ENCODE measurements at places on chromosomes 6 and 20.

- DNase-seq = no peak
Measured at GRCh38 chr6:169048865-169049205, 204.8 kb downstream of the THBS2 start.

DNA sequence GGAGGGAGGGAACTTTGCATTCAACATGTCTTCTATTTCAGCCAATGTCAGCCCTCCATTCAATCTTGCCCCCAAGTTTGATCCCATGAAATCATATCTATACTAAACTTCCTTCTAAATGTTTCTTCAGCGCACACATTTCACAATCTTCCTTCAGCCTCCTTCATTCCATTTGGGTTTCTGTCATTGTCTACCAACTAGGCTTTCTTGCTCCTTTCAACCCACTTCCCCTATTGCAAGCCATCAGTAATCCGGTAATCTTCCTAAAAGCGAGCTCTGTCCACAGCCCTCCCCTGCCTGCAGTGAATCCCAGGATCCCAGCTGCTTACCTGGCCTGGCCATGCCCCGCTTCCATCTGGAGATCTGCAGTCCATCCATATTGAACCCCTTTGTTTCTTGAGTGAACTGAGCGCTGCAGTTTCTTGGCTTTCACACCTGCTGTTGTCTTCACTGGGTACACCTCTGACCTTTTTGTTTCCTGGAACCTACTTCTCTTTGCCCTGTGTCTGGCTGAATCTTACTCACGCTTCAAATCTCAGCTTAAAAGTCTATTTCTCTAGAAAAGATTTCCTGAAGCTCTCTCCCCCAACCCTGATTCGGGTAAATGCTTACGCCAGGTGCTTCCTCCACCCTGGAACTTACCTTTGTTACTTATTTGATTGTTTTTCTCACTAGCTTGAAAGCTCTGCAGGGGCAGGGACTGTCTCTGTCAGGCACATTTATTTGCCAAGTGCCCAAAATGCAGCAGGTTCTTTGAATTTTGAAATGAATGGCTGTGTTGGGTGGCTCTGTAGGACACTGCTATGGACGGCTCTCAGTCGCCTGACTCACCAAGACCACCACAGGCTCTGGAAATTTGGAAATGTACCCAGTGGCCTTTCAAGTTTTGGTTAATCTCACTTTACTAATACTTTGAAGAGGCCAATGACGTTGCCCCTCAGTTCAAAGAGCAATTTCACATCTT is 50.3 kb downstream of the ADTRP start:
- no peak for DNase-seq

DNA sequence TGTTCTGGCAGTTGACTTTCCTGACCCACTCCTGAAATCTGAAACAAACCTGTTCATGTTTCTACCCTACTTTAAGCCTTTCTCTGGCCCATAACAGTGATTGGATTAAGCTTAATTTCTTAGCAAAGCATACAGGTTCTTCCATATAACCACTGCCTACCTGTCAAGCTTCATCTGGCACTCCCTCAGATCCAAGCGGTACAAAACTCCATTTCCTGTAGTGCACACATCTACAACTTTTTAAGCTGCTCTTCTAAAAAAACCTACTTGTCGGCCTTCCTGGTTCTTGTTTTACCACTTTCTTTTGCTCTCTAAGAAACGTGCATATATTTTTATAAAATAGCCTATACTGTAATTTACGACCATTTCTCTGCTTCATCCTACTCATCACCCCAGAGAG is 916 bp upstream of the PPP1R11 start:
- no peak for DNase-seq

- DNase-seq = no peak
Measured at GRCh38 chr6:105972440-105972839, 113.7 kb upstream of the PRDM1 start.

DNA sequence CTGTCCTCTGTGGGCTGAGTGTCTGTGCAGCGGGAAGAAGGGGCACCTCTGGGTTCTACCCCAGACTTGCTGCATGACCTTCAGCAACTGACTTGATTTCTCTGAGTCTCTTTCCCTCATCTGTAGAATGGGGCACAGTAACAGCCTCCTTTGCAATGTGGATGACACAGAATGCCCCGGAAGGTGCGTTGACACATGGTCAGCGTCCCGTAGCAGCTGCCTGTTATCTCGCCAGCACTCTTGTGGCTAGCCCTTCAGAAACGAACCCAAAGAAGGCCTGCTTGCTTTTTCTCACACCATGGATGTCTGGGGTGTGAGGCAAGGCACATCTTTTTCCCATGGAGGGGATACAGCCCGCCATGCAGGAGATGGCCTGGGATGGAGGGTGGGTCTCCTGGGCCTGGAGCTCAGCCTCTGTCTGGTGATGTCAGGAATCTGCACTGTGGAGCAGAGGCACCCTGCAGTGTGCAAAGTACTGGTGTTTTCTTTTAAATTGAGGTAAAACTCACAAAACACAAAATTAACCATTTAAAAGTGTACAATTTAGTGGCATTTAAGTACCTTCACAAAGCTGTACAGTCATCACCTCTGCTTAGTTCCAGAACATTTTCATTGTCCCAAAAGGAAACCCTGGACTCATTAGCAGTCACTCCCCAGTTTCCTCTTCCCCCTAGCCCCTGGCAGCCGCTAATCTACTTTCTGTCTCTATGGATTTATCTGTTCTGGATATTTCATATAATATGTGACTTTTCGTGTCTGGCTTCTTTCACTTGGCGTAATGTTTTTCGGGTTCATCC is 59.8 kb upstream of the FAM83D start:
- DNase-seq = no peak

DNA sequence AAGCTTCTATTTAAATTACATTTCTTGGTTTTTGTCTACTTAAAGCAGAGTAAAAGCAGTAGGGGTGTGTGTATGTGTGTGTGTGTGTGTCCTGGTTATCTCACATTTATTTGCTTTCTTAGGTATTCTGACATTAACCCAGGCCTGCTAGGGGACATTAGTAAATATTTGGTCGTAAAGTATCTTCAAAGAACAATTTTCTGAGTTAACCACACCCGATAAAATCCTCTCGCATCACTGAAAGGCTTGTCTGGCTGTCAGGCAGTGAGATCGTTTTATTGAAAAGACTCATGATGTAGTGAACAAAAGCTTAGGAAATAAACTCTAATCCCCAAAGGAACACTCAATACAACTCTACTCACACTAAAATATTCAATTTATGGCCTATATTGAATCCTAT is 77.9 kb downstream of the ZNF217 start:
- DNase-seq = no peak

- no peak for DNase-seq
Measured at GRCh38 chr20:63708301-63709148, 686 bp downstream of the ZGPAT start.

DNA sequence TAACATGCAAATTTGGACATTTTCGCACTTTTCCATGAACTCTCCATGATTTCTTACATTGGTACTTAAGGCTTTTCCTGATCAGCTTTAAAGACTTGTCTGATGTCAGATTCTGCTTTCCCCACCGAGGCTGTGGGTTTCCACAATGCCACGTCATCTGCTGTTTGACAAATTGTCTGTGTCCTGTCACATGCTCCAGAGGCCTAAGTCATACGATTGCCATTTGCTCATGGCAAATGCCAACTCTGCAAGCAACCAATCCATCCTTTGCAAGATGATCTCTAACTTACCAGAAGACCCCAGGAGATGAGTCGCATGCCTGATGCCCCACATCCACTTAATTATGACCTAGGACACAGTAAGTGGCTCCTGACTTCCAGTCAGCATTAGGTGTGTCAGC is 556.5 kb downstream of the BMP2 start:
- DNase-seq = no peak

DNA sequence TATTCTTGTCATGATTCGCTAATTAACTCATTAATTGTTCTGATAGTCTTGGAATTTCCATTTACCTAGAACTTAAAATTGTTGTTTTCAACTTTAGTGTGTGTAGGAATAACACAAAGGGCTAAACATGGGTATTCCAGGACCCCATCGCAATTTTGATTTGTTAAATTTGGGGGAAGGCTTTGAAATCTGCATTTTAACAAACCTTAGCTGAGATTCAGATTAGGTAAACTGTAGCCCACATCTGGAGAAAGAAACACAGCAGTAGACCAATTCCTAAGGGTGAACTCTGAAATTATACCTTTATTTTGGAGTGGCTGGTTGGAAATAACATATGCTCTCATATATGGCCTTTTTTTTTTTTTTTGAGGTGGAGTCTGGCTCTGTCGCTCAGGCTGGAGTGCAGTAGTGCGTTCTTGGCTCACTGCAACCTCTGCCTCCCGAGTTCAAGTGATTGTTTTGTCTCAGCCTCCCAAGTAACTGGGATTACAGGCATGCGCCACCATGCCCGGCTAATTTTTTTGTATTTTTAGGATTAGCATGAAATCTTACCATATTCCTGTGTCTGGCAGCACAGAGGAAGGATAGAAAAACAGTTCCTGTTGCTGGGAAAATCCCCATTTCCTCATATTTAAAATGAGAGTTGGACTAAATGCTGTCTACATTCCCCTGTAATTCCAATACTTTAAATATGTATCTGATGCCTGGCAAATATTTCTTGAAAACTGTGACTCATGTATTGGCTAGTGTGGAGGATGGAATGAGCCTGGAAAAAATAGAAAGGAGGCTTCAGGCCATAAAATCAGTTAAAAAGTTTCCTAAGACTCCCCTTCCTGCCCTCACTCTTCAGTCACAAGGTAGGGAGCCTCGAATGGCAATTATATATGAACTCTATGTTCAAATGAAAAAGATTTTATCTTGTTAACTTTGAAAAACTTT is 96.7 kb upstream of the FAM184A start:
- no peak for DNase-seq

DNA sequence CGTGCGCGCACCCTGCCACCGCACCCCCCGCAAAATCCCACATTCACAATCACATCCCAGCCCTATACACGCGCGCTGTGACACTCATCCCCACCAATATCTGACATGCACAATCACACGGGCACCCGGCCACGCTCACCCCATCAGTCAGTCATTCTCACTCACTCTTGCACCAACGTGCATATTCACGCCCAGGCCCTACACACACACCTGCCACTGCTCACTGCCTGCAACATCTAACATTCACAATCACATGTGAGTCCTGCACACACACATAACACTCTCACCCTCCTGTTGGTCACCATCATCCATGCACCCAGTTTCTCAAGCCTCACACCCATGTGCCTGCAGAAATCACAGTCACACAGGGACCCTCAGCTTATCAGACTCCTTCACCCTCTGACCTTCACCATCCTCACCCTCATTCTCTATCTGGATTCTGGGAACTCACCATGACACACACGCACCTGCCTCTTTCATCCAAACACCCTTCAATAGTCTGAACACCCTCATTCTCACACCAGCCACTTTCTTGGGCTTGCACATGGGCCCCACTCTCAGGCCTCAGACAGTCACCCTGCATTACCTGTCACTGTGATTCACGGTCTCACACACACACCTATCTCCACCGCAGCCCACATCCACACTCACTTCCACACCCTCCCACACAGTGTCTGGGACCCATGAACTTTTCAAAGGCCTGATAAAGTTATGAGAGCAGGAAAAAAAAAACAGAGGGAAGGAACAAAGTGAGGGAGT is 748 bp upstream of the ATP9A start:
- DNase-seq = no peak

DNA sequence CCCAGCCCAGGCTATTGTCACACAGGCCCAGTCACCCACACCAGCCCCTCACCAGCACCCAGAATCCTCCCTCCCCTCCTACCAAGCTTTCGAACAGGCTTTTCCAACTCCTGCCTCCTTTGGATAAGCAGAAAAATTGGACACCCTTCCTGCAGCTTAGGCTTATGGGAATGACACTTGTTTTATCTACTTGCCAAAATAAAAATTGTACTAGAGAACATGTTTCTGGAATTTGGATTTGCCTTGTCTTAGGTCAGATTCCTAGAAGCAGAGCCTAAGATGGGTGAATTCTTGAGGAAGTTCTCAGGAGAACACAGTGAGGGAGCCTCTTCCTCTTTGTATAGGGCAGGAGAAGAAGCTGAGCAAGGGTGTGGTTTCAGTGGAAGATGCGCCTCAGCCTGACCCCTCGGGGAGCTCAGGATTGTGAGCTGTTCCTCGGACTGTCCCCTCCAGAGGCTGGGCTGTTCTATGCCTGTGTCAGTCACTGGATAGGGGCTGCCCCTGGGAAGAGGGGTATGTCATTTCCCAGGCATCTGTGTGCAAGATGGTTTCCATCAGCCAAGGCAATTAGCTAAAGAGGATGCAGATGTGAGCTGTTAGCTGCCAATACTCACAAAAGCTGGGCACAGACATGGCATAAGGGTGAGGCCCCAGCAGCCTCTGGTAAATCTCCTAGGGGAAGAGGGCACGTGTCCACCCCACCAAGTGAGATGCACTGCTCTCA is 33.9 kb downstream of the ITPR3 start:
- DNase-seq = peak; percentile 75

DNA sequence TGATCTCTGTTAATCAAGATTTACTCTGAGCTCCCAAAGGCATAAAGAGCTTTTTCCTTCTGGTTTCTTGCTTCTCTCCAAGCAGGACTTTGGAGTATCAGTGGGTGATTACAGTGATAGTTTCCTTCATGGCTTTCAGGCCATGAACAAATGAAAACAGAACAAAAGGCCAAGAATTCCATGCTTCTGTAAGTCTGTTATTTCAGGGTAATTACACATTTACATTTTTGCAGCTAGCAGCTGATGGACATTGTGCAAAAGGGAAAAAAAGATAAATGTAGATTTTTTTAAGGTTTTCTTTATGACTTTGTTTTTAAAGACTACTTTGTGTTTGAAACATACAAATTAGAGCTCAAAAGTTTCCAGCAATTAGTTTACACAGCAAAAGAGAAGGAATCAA is 441.6 kb downstream of the PLCB1 start:
- DNase-seq = no peak

DNA sequence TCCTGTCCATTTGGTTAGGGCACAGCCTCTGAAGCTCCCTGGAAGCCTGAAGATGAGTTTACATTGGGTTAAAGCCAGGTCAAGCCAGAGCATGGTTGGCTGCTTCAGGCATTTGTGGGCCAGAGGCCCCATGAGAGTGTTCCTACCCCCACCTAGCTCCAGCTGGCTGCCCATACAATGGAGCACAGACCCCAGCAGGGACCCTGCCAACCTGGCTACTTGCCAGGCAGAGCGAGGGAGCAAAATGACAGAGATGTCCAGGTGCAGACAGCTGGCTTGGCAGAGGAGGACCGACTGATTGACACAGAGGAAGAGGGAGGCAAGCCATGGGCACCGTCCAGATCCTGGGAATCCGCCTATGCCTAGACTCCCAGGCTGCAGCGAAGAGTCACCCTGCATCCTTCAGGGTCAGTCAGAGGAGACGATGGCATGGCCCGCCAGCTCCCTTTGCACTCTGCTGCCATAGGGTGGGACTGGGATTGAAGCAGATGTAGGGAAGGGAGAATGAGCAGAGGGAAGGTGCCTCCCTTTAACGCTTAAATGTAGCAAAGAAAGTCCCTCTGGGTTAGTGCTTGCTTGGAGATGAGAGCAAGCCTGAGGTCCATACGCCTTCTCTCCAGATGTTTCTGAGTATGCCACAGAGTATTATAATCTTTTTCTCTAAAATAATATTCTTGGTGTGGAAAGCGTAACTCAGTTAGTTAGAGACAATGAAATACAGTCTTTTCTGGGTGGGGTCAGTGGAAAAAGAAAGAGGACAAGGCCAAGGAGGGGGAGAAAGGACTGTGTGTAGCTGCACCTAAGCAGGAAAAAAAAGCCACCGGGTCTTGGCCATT is 77.6 kb upstream of the FYN start:
- DNase-seq = peak; percentile 48

All from RPMI7951 (cell line).